ENCODE measurements at places on chromosomes 2 and 18.

GRCh38 chr2:121171625-121172119, 113.3 kb downstream of the TFCP2L1 start:
- no peak for DNase-seq

- no peak for DNase-seq
Observed at GRCh38 chr2:191974676-191975075, 127.8 kb upstream of the CAVIN2 start.

DNA sequence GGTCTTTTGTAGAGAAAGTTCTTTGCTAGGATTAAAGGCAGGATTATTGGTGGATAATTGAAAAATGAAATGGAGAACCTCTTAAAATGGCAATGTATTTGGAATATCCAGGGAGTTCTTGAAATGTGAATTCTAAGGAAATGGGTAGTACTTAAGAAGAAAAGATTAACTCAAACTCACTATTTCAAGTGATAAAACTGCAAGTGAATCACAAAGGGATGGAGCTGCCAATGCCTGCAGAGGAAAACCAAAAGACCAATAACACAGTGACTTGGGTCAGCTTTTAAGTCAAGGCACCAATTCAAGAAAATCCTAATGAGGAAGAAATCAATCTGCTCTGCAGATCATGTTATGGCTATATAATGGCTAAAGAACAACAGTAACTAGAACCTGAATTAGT, 67.6 kb upstream of the ETAA1 start:
- DNase-seq: no peak

DNA sequence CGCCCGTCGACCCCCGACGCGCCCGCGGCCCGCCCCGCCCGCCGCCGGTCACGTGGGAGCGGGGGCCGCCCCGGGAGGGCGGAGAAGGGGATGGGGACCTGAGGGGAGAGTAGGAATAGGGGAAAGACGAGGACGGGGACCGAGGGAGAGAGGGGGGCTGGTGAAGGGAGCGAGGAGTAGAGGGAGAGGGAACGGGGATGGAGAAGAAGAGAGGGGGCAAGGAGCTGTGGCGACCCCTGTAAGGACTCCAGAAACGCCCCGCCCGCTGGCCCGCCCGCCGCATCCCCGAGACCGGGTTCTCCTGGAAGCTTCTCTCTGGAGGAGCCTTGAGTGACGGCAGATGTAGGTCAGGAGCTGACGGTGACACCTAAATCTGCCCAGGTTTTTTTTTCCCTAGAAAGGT, 615 bp downstream of the ADNP2 start:
- peak; percentile 53 for DNase-seq

- DNase-seq: peak; percentile 85
Observed at GRCh38 chr2:150097901-150098531, 389.5 kb downstream of the RND3 start.

DNA sequence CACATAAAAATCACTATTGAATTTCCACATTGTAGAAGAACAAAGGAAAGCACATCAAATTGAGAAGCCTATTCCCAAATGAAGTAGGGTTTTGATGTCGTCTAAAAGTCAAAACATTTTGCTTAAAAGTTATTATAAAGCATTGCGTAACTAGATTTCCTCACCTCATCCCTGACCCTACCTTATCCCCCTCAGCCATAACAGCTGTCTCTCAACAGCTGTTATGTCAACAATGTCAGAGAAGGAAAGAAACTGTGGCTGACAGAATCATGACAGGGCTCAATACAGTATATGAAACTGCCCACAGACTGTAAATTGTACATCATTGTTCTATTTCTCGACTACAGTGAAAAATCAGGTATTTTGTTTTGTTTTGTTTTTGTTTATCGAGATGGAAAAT, 63.0 kb upstream of the ACVR1C start:
- peak; percentile 60 for DNase-seq

DNA sequence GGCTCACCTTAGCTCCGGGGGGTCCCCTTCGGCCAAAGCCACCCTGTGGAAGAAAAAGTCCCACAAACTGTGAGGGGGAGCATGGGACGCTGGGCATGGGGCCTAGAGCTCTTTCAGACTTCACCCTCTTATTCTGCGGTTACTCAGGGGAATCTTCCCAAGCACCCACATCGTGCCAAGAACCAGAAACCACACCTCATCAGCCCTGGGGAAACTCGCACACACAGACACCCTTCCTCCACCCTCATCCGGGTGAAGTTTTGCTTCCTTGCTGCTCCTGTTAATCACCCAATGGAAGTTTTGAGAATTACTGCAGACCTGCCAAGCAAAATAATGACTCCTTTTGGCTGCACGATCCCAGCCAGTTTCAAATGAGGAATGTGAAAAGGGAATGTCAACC, 59.1 kb downstream of the COL6A3 start:
- DNase-seq: peak; percentile 89

DNA sequence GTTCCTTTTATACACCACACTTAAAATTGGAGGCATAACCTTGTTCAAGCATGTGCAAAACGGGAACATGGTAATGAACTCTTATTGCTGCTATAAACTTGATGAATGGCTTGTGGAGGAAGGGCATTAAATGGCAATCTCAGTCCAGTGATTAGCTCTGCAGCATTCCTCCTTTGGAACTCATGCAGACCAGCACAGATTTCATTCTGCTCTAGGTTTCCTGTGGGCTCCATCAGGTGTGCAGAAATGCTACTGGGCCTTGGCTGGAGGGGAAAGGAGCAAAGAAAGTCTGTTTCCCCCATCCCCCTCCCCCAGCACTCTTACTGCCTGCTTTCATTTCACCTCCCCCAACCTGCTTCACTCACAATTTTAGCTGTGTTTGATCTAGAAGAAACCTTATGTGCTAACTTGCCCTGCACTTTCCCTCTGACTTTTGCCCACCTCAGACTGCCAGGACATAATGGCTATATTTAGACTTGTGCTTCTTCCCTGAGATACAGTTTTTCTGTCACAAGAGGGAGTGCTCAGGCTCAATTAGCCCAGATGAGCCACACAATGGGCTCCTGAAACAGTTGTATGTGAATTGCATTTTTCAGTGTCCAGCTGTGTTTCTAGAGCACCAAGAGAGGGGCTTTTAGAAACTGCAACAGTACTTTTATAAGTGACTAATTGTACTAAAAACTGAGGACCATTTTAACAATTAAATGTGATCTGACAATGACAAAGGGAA, 109.8 kb downstream of the FSHR start:
- no peak for DNase-seq

- DNase-seq: no peak
Observed at GRCh38 chr18:43606795-43607194, 329.5 kb upstream of the SYT4 start.

- DNase-seq: peak; percentile 73
Observed at GRCh38 chr2:109637749-109638570, 23.8 kb downstream of the SOWAHC start.

GRCh38 chr18:433960-434359, 66.5 kb downstream of the COLEC12 start:
- DNase-seq: no peak

GRCh38 chr2:237742191-237742590, 56.4 kb upstream of the RBM44 start:
- DNase-seq: no peak

GRCh38 chr2:205609113-205609512, 73.2 kb upstream of the NRP2 start:
- no peak for DNase-seq

DNA sequence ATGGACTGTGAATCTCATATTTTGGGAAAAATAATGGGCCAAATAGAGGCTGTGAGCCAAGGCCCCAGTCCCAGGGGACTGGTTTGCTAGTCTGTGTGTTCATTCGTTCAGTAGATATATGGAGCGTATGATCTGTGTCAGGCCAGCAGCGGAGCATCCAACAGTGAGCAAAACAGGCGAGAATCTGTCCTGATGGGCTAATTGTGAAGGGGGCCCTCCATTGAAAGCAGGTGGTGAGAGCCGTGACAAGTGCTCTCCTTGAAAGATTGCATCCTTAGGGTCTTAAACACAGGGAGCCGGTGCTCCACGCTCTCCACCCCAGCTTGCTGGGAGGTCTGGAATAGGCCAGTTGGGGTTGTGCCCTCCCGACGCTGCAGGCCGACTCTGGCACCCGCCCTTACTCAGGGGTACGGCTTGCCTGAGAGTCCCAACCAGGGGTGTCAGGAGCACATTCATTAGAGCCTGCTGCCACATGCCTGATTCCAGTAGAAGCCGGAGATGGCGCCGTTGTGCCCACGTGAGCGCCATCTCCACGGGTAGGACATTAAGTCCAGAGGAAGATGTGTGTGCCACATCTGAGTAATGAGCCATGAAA, 213.3 kb downstream of the SH3RF3 start:
- no peak for DNase-seq

DNA sequence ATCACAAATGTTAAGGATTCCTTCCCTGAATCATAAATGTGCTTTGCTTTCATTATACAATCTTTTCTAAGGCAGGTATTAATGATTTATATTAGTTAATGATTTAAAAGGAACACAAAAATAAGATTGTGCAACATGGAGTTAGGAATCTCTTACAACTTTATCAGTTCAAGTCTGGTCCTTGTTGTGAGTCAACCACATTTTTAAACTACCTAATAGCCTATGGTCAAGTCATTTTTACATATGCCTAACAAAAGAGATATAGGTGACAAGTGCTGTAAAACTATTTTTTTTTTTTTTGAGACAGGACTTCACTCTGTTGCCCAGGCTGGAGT, 8.2 kb upstream of the INPP1 start:
- no peak for DNase-seq
